ENCODE measurements at places on chromosomes 16 and 17.
A peak's percentile ranks its signal among the peaks of the same experiment; 100 is the strongest.

- no peak for DNase-seq
These were observed 5.6 kb upstream of the TMEM88 start for GRCh38 chr17:7849130-7849750.

DNA sequence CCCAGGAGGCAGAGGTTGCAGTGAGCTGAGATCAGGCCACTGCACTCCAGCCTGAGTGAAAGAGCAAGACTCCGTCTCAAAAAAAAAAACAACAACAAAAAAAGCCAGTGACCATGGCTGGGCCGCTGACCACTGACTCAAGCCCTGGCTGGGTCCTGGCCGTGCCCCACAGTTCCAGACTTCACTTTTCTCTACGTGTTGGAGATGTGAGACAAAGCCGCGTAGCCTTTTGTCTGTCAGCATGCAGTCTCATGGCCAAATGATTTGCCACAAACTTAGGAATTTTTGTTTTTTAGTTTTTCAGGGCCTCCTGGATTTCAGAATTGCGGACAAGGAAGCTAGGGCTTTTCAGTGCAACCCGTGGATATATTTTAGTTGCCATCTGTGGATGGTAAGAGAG is 89.3 kb upstream of the CIBAR2 start:
- no peak for DNase-seq

- no peak for DNase-seq
These were observed 4.7 kb downstream of the RPL13 start for GRCh38 chr16:89565256-89565505.

GRCh38 chr16:52825892-52826291 is 226.8 kb downstream of the CHD9NB start:
- no peak for DNase-seq

DNA sequence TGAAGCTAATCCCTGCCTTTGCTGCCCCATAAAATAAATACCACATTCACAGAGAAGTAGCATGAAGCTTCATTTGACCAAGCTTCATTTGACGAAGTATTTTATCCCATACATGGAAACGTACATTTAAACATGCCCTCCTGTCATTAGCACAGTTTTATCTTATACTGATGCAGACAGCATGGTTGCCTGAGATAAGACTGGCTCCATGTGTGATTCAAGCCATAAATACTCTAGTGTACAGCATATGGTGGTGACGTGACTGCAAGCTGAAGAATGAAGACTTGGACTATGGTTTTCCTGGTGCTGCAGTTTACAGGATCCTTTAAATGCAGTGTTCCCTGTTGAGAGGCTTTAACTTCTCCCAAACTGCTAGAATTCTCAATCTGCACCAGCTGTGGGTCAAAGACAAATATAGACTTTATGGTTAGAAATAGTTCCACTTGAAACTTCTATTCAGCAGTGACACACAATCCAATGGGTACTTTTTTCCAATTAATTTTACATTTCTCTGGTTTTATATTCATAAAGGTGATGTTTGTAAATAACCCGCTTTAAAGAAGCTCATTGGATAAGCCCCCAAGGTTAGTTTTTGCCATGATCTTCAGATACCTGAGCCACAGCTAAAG is 64.9 kb downstream of the CYB561 start:
- DNase-seq: peak; percentile 63

DNA sequence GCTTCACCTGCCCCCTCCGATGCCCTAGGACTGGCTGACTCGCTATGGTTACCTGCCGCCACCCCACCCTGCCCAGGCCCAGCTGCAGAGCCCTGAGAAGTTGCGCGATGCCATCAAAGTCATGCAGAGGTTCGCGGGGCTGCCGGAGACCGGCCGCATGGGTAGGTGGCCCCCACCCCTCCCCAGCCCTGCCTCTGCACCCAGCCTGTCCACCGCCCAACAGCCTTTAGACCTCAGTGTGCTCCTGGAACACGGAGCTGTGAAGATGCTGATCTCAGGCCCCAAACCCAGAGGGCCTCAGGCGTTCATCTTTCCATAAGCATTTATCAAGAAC is 993 bp downstream of the MMP25 start:
- no peak for DNase-seq

- no peak for DNase-seq
These were observed 479 bp upstream of the ZNF207 start for GRCh38 chr17:32349503-32349853.

GRCh38 chr16:48123104-48123788 is 32.5 kb downstream of the ABCC12 start:
- DNase-seq: no peak

DNA sequence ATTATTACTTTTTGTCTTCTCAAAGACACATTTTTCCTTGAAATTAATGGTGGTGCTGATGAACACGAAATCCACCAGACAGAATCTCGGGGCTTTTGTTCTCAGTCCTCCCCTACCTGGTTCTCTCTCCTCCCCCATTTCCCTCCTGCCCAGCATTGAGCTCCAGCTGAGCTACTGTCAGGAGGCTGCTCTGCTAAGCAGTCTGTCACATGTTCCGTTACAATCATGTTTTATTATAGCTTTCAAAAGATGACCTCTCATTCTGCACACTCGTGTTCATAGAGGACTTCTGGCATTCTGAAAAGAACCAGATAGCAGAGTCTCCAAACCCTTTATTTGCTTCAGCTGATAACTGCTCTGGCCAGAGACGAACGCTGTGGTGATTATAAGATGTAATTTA is 732.5 kb upstream of the RBFOX1 start:
- no peak for DNase-seq

- DNase-seq: peak; percentile 55
These were observed 13.1 kb upstream of the PLCG2 start for GRCh38 chr16:81765969-81766368.

DNA sequence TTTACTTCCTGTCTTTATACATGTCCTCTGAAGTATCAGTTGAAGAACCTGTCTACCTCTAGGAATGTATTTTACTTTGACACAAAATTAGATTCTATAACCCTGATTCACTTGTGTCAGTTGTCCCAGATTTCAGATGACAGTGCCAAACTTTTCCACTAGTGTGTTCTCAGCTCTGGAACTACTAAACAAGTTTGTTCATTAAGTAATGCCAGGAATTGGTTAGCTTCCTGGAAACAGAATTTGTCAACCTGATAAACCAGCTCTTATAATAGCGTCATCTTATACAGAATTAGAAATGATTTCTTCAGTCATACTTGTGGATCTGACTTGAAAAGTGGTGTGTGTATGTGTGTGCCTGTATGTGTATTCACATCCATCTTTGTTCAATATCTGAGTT is 7.4 kb downstream of the MAP3K3 start:
- no peak for DNase-seq

- no peak for DNase-seq
These were observed 3.9 kb downstream of the HS3ST3A1 start for GRCh38 chr17:13597723-13598347.

- DNase-seq: no peak
These were observed 1.2 kb downstream of the CPD start for GRCh38 chr17:30379903-30380381.

- DNase-seq: no peak
These were observed 1.8 kb downstream of the TUBB3 start for GRCh38 chr16:89924925-89925307.

DNA sequence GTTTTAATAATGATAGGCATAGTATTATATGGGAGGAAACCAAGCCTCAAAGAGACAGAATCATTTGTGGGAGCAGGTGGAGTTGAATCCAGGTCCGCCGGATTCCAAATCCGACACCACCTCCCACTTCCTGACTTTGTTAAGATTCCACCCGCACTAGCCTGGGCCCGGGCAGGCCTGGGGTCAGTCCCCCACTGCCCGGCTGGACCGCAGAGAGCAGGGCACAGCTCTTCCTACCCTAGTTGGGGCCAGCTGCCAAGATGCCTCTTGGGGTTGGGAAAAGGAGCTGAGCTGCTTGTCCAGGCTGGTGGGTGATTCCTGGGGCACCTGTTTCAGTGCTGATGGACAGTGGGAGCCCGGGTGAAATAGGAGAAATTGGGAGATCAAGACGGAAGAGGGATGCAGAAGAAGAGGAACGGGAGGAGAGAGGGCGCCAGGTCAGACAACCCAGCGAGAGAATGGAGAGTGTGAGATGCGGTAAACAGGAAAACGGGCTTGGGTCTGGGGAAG is 53.9 kb downstream of the OR1D5 start:
- DNase-seq: no peak

DNA sequence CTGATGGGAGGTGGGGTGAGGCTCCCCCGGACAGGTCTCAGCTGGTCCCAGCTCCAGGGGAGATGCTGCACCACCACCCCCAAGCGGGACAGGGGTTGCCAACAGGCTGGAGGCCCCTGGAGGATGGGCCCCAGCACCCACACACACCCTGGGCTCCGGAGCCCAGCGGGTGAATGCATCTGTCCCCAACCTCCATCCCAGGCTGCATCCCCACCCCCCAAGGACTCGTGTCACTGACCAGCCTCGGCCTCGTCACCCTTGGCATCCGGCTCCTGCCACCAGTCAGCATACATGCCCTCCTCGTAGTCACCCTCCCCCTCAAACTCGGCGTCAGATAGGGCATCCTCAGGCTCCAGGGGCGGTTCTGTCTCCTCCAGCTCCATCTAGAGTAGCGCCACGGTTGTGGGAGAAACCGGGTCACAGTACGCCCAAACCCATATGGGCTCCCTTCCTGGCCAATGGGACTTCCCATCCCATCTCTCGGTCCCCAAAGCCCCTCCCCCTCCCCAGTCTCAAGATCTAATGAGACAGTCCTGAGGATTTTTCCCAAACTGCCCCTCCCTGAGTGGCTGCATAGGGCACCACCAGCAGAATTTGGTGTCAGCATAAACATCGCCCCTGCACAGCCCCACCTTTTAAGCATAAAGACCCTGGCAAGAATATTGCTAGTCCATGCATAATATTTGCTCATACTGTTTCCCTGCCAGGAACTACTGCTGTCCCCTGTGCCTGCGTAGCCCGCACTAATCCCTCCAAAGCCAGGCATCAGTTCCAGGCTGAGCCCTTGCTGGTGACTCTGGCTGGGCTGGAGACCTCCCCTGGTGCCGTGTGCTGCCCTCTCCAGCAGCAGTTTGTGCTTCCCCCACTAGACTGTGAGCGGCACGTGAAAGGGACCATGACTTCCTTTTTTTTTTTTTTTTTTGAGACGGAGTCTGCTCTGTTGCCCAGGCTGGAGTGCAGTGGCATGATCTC is 8.4 kb downstream of the P3H4 start:
- DNase-seq: no peak

GRCh38 chr16:88264641-88265285 is 118.0 kb upstream of the ZNF469 start:
- peak; percentile 82 for DNase-seq

DNA sequence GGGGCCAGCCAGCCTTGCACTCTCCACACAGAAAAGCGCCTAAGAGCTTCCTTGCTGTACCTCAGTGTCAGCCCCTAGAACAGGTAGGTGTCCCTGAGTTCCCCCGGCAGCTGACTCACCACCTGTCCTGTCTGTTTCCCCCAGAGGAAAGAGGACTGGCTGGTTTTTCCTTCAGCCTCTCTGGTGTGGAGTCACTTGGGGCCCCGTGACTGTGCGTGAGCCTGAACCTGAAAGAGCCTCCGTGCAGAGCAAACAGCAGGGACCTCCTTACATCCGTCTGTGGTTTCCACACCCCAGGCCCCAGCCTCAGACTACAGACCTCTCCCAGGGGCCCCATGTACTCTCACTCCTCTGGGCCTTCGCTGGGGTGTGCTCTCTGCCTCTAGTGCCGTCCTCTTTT is 87.8 kb downstream of the GNAO1 start:
- no peak for DNase-seq

- no peak for DNase-seq
These were observed 12.4 kb downstream of the COL1A1 start for GRCh38 chr17:50188921-50189549.

- peak; percentile 92 for DNase-seq
These were observed at the start of gene PCYT2 for GRCh38 chr17:81911277-81911961. PCYT2 (minus strand) TSS chr17:81911399; CDS start chr17:81911355, 44 bp downstream.

GRCh38 chr16:12311309-12311708 is 334.8 kb downstream of the SNX29 start:
- no peak for DNase-seq

DNA sequence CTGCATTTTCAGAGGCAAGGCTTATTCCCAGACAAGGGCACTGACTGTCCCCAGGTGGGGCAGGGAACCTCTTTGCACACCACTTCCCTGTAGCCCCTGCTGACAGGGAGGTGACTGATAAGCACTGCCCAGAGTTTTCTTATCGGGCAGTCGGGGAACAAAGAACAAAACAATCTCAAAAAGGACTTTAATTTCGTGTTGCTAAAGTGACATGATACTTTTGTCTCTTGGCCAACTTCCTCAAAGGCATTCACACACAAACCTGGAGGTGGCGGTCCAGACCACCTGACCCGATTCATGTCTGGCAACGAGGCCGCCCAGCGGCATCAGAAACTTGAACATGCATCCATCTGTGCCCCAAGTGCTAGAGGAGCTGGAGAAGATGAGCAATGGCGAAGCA is 28.9 kb downstream of the ZDHHC7 start:
- peak; percentile 83 for DNase-seq

DNA sequence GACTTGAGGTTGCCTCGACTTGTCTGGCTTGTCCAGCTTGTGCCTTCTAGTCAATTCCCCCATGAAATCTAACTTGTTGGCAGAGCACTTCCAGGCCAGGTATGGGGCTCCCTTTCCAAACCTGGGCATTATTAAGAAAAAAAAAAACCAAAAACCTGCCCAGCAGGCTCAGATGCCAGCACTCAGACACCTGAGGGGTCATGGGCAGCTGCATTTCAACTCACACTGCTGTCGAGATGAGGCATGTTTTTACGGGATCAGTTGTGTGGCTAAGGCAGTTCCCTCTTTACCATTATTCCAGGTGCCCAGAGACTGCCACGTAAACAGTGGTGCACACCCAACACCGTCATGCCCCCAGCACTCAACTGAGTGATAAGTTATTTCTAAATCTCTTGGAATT is 17.8 kb downstream of the TMEM11 start:
- DNase-seq: no peak

DNA sequence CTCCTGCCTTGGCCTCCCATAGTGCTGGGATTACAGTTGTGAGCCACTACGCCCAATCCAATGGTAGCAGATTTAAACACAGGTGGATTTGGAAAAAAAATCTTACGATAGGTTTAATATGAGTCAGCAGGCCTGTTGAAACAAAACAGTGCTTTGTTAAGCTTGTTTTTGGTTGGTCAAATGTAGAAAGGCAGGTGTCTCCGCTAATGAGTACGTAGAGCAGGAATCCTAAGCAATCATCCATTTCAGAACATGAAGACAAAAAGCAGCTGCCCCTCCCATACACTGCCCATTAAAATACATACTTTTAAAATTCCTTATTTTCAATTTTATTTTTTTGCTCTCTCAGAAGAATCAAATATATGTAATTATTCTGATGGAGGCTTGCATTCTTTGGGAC is 1.9 kb upstream of the WWOX start:
- DNase-seq: no peak
